Left renal pelvis (tissue), 4 donors: ENCODE measurements at places on chromosomes 16 and 17.

DNA sequence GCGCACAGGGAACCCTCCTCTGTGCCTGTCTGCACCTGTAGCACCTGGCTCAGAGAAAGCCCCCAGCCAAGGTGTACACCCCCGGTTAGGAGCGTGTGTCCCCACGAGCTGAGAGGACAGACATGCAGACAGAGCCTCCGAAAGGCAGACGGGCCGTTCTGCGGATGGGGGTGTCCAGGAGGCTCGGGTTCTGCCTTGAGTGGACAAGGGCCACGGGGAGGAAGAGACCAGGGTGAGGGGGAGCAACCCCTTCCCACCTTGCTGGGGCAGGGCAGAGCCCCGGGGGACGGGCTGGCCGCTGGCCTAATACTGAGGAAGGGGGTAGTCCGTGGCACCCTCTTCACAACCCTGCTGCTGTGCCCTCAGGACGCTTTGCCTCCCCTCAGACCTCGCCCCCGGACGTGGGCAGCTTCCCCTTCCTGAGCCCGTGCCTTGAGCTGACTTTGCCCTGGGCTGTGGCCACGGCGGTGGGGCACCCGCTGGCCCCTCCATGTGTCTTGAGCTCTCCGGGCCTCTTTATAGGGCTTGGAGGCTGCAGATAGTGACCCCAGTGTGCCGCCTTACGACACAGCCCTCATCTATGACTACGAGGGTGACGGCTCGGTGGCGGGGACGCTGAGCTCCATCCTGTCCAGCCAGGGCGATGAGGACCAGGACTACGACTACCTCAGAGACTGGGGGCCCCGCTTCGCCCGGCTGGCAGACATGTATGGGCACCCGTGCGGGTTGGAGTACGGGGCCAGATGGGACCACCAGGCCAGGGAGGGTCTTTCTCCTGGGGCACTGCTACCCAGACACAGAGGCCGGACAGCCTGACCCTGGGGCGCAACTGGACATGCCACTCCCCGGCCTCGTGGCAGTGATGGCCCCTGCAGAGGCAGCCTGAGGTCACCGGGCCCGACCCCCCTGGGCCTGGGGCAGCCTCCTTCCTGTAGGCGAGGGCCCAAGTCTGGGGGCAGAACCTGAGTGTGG lies 5.7 kb downstream of the SLC22A31 start:
- no peak for DNase-seq

DNA sequence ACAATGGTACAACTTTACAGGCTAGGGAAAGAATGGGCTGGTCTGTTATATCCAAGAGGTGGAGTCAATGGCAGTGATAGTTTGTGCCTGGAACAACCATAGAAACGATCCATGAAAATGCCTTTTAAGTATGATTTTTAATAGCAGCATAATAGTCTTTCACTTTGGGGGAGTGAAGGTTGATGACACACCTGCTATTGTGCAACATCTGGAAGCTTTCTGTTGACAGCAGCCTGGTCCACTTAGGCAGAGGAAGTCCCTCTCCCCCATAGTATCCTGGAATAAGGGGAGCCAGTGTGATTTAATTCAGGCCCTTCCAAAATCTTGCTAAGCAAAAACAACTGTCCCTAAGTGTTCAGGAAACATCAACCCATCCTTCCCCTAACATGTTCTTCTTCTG lies 56.3 kb upstream of the HS3ST4 start:
- DNase-seq, result no peak

GRCh38 chr16:1277617-1278282 lies 21.9 kb downstream of the TPSD1 start:
- no peak for DNase-seq

DNA sequence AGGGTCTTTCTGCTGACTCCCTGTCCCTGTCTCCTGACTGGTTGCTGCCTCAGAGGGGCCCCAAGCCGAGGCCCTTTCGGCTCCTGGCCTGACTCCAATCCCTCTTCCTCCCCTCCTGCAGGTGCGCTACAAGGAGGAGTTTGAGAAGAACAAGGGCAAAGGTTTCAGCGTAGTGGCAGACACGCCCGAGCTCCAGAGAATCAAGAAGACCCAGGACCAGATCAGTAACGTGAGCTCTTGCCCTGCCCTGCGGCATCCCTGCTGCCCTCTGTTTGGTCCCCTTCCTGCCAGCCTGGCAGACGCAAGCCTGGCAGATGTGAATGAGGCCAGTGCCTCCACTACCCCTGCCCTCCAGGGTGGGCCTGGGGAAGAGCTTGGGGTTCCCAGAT lies 27.1 kb upstream of the LASP1NB start:
- no peak for DNase-seq

GRCh38 chr17:68195667-68196393 lies 52.0 kb upstream of the AMZ2 start:
- no peak for DNase-seq

DNA sequence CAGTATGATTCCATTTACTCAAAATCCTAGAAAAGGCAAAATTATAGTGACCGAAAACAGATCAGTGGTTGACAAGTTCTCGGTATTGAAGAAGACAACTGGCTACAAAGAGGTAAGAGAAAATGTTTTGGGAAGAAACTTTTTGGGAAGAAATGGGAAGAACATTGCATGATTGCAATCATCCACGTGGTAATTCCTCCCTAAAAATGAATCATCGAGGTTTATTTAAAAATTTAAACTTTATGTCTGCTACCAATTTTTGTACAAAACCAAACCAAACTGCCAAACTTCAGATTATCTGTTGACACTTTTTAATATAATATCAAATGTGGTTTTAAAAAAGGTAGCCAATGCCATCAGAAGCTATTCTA lies 8.1 kb downstream of the SMURF2 start:
- DNase-seq, result no peak

DNA sequence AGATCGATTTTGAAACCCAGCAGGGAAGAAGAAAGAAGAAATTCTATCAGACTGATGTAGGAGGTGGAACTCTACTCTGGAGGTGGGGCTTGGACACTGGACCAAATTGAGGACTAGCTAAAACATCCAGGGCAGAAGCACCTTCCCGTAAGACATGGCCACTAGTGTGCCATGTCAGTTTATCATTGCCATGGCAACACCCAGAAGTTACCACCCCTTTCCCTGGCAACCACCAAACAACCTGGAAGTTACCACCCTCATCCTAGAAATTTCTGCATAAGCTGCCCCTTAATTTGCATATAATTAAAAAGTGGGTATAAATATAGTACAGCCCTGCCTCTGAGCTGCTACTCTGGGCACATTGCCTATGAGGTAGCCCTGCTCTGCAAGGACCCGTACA lies 66.7 kb downstream of the NACA2 start:
- no peak for DNase-seq

GRCh38 chr16:48526058-48526957 lies 83.7 kb downstream of the N4BP1 start:
- no peak for DNase-seq

DNA sequence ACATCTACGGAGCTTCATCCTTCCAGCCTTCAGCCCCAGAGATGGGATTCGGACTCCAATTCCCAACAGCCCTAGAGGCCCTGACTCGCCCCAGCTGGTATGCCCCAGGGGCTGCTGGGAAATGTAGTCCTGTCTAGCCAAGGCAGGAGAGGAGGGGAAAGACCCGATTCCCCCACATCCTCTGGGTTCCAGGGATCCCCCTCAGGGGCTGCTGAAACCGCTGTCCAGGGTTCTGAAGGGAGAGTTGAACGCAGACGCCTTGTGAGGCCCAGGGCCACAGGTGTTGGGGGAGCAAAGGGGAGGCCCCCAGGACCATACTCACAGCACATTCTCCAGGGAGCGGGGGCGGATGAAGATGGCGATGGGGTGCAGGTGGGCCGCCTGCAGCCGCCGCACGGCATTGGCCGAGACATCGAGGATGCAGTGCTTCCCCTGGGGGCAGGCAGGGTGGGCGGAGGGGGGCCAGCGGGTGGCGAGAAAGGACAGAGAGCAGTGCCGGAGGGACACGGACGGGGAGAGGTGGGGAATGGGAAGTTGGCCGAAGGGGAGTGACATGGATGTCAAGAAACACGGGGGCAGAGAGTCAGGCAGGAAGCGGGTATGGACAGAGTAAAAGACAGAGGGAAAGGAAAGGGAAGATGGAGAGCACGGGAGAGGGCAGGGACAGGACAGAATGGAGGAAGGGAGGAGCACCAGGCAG lies 12.6 kb upstream of the ASGR1 start:
- no peak for DNase-seq

GRCh38 chr16:88965411-88965810 lies 11.6 kb downstream of the CBFA2T3 start:
- DNase-seq, result no peak
